ENCODE measurements at places on chromosomes 4 and X.
A peak's percentile ranks its signal among the peaks of the same experiment; 100 is the strongest.

- no peak for DNase-seq
Measured at GRCh38 chrX:124045109-124045508, 83.6 kb downstream of the STAG2 start.

GRCh38 chr4:79201971-79202370 is 123.9 kb downstream of the NAA11 start:
- no peak for DNase-seq

DNA sequence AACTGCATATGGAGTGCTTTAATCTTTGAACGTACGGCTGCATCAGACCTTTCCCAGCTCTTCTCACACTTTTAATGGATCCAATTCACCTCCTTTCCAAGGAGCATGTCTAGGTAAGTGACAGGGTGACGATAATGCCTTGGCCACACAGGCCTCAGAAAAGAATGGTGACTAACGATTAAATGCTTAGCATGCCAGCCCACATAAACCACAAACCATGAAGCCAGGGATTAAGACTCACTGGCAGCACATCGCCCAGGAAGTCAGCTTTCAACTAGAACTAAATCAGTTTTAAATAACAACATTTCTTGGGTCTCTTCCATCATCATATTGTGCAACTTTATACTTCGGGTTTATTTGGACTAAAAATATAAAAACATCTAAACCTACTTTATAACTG is 28.7 kb downstream of the INPP4B start:
- peak; percentile 80 for DNase-seq

GRCh38 chr4:118350961-118351360 is 1.8 kb downstream of the PRSS12 start:
- DNase-seq: no peak

GRCh38 chrX:6574762-6575161 is 39.8 kb upstream of the VCX3A start:
- peak; percentile 3 for DNase-seq

GRCh38 chr4:88549815-88550214 is 26.2 kb upstream of the PYURF start:
- DNase-seq: no peak

- DNase-seq: no peak
Measured at GRCh38 chr4:5755161-5755560, 44.2 kb downstream of the EVC start.

- no peak for DNase-seq
Measured at GRCh38 chr4:21949073-21949457, 493 bp upstream of the KCNIP4 start.

- DNase-seq: no peak
Measured at GRCh38 chrX:46941341-46941740, 29.1 kb downstream of the JADE3 start.

DNA sequence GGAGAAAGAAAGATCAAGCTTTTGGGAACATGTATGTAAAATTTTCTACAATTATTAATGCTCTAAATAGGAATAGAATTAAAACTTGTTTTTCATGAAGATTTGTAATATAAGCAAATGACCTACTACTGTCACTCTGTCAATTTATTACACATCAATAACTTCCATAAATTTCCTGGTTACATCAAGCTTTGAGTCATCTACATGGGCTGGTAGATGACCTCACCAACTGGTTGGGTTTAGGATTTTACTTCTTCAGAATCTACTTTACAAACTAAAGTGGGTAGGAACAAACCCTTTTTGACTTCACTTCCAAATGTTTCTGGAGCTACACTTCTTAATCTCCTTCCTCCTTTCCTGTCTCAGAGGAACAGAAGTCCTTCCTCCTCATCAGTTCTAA is 12.0 kb upstream of the LRAT start:
- no peak for DNase-seq

DNA sequence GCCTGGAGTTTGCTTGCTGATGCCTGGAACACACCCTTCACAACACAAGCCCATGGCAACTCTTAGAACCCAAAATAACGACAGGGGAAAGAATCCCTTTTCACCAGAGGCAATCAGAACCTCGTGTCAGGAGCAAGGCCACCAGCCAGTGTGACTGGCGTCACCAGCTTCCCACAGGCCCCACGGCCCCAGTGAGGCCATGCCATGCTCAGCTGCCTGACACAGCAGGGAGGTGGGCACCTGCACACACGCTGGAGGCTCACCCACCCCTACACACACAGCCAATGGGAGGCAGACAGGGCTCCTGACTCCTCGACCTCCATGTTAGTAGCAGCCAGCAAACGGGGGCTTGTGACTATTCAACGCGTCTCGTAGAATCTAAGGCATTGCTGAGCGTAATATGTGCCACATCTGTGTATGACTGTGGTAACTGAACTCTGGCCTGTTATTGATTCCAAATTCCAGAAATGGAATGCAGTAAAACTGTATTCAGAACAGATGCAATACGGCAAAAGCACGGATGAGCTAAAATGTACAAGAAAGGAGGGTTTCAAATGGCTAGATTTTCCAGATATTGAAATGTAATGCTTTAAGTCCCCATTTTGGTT is 28.5 kb downstream of the RNF212 start:
- no peak for DNase-seq

DNA sequence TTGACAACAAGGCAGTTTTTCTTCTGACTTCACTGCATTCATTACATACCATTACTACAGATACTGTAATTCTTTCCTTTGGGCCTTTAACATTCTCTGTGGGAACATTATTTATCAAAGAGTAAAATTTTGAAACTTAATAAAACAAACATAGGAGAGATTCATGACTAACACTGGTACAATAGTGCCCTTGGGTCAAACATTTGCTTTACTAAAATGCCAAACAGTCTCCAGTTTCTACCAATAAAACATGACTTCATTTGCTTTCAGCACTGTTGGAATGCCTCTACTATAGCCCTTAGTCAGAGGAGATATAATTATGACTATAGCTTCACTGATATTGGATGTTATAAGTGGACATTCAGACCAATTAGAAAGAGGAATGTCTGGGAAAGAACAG is 481.5 kb downstream of the PACRGL start:
- DNase-seq: no peak

GRCh38 chrX:50158593-50158992 is 42.2 kb downstream of the AKAP4 start:
- no peak for DNase-seq

GRCh38 chrX:137040113-137040794 is 6.5 kb upstream of the GPR101 start:
- DNase-seq: no peak

DNA sequence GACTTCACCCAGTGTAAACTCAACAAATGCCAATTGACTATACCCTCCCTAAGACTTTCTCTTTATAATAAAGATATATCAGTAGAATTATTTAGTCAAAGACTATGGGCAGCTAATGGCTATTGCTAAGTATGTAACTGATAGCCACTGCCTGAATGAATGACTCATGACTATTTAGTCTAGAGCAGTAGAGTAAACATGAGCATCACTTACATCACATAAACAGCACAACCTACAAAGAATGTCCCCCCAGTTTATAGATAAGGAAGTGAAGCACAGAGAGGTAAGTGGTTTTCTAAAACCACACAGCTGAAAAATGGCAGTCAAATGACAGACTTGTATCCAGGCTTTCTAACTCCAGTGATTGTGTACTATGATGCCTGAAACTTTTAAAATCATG is 507.0 kb downstream of the PPARGC1A start:
- no peak for DNase-seq

- DNase-seq: no peak
Measured at GRCh38 chr4:70425306-70425705, 27.6 kb downstream of the OPRPN start.

GRCh38 chrX:101397779-101398178 is 7.0 kb downstream of the RPL36A start:
- no peak for DNase-seq

GRCh38 chr4:109432203-109432602 is 1.4 kb upstream of the SEC24B start:
- no peak for DNase-seq

DNA sequence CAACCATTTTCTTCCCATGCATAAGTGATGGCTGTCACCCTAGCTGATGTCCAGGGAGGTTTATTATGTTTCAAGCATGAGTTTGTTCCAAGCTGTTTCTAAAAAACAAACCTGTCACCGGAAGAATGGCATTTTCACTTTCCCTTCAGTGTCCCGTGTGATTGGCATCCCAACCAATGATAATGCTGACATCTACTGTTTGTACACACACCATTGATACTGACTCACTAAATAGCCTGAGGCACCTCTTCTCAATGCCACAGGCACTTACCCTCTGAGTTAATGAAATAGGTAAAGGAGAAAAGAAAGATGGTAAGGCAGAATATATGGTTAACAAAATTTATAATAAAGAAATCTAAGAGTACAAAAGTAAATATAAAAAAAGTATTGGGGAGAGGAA is 23.1 kb upstream of the VCX2 start:
- DNase-seq: no peak

- no peak for DNase-seq
Measured at GRCh38 chrX:103158317-103158621, 56.6 kb upstream of the BEX4 start.

DNA sequence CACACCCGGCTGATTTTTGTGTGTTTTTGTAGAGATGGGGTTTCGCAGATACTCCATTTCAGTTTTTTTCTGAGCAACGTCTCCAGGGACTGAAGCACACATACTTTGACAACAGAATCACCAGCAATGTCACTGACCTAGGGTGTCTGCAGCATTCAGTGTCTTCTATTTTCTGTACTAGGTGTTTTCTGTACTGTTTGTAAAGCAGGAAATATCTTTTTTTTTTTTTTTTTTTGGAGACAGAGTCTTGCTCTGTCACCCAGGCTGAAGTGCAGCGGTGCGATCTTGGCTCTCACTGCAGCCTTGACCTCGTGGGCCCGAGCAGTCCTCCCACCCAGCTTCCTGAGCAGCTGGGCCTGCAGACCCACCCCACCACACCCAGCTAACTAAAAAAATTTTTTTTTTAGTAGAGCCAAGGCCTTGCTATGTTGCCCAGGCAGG is 8.9 kb downstream of the ADD1 start:
- DNase-seq: no peak

- DNase-seq: no peak
Measured at GRCh38 chr4:94127707-94128328, 79.8 kb upstream of the SMARCAD1 start.

DNA sequence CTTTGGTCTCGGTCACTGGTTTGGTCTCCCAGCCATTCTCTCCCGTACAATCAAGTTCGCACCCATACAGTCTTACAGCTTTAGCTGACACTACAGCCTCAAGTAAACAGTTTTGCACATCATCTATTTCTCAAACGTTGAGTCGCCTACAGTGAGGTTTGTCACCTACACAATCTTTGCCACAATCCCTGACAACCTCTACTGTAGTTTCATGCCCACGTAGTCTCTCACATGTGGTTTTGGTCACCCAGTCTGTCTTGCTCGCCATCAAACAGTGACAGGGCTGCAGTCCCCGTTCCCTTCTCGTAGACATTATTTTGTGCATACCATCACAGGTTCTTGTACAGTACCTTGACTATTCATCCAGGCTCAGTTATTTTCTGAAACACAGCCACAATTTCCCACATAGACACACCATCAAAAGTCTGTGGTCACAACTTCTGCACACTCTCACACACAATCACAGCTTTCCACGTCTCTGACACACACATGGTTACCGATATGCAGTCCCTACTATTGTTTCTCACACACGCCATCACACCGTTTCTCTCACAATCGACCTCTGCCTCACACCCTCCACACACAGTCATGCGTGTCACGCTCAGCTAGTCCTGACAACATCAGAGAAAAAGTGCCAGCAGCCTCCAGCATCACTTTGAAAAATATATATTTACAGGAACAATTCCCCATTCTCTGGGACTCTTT is 5.3 kb upstream of the CFP start:
- peak; percentile 25 for DNase-seq
